MCF 10A (cell line): ENCODE measurements at places on chromosomes 4 and X. TPM values are rescaled to one million over a fixed set of nuclear protein-coding genes. Genes with fewer than 3 reads are reported as not detected.
A peak's percentile ranks its signal among the peaks of the same experiment; 100 is the strongest.

DNA sequence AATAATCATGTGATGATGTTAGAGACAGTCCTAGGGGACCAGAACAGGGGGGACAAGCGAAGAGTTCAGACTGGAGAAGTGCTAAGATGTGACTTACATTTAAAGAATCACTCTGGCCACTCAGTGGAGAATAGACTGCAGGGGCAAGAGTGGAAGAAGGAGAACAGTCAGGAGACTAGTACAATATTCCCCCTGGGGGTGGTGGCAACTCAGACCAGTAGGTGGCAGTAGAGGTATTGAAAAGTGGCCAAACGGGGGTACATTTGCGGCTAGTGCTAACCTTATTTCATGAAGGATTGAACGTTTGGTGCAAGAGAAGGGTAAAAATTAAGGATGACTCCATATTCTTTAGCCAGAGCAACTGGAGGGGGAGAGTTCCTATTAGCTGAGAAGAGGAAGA lies 2.7 kb upstream of the BMX start:
- no peak overlapping the region for H3K4me3 ChIP-seq
- H3K4me1 ChIP-seq = peaks cover 8% of the 10 kb centered on the region
- H3K36me3 ChIP-seq = no peaks in the 10 kb centered on the region

DNA sequence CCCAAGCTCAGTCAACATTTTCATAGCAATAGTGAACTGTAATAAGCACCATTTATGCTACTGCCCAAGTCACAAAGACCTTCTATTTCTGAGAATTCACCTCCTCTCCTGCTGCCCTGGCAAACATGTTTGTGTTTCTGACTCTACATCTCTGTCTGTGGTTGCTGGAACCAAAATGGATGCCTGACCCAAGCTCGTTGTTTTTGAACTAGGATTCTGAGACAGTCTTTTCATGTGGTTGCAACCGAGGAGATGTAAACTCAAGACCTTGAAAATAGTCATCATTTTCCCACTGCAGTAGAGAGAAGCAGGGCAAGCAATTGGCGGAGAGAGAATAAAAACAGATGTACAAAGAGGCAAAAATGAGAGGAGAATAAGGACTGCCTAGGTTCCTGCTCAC lies 160.2 kb downstream of the RAB28 start:
- no peaks in the 10 kb centered on the region for H3K36me3 ChIP-seq
- no peak for DNase-seq
- peaks cover 6% of the 10 kb centered on the region for H3K4me1 ChIP-seq
- no peak overlapping the region for H3K4me3 ChIP-seq
- no peaks in the 10 kb centered on the region for H3K27me3 ChIP-seq

GRCh38 chr4:107452717-107453630 lies 267.1 kb downstream of the PAPSS1 start:
- H3K27ac ChIP-seq = no peak overlapping the region
- no peaks in the 10 kb centered on the region for H3K36me3 ChIP-seq
- H3K4me1 ChIP-seq = no peaks in the 10 kb centered on the region
- H3K27me3 ChIP-seq = no peaks in the 10 kb centered on the region
- DNase-seq = no peak

GRCh38 chr4:102620697-102621497 lies 119.7 kb downstream of the NFKB1 start:
- H3K36me3 ChIP-seq = peaks cover 23% of the 10 kb centered on the region
- H3K4me1 ChIP-seq = peaks cover 8% of the 10 kb centered on the region
- peak; percentile 77 for DNase-seq
- H3K4me3 ChIP-seq = peak overlapping the region; percentile 44
- H3K27me3 ChIP-seq = no peaks in the 10 kb centered on the region
- no peak overlapping the region for H3K27ac ChIP-seq

- H3K27me3 ChIP-seq = no peaks in the 10 kb centered on the region
- no peak for DNase-seq
- peaks cover 6% of the 10 kb centered on the region for H3K4me1 ChIP-seq
These were observed 6.0 kb upstream of the SOX3 start for GRCh38 chrX:140510895-140511295.

The MAGEE2 gene
- not detected in 2 replicates for total RNA-seq

The NDNF gene
- total RNA-seq = 0.42 TPM in 1 of 2 replicates, not detected in the other

The TRIM2 gene
- 33.0 and 37.2 TPM in 2 replicates for total RNA-seq

DNA sequence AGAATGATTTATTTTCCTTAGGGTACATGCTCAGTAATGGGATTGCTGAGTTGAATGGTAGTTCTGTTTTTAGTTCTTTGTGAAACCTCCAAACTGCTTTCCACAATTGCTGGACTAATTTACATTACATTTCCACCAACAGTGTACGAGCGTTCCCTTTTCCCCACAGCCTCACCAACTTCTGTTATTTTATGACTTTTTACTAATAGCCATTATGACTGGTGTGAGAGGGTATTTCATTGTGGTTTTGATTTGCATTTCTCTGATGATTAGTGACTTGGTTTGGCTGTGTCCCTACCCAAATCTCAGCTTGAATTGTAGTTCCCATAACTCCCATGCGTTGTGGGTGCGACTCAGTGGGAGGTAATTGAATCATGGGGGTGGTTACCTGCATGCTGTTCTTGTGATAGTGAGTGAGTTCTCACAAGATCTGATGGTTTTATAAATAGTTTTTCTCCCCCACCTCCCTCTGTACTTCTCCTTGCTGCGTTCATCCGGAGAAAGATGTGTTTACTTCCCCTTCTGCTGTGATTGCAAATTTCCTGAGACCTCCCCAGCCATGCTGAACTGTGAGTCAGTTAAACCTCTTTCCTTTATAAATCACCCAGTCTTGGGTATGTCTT lies 95.1 kb downstream of the GBA3 start:
- H3K36me3 ChIP-seq = no peaks in the 10 kb centered on the region
- no peak for DNase-seq
- H3K4me3 ChIP-seq = no peak overlapping the region
- no peak overlapping the region for H3K27ac ChIP-seq
- no peaks in the 10 kb centered on the region for H3K27me3 ChIP-seq

DNA sequence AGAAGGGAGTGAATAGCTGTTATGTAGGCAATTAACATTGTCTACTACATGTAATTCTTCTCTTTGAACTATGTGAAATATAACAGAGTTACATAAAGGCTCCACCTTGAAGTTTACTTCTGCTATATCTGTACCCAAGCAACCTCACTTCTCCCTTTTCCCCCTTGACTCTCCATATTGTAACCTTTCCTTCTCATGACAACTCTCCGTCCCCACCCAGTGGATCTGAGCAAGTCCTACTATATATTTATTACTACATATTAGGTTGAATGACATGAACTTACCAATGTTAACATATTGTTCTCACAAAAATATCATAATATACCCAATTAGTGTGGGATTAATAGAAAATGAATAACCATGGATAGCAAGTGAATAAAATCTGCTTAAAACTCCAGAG lies 93.2 kb upstream of the ATP8A1 start:
- DNase-seq = peak; percentile 38
- no peaks in the 10 kb centered on the region for H3K27me3 ChIP-seq
- H3K27ac ChIP-seq = no peak overlapping the region
- H3K4me1 ChIP-seq = no peaks in the 10 kb centered on the region

- no peak overlapping the region for H3K27ac ChIP-seq
- no peak for DNase-seq
- H3K4me1 ChIP-seq = no peaks in the 10 kb centered on the region
- H3K27me3 ChIP-seq = peaks cover 27% of the 10 kb centered on the region
- no peak overlapping the region for H3K4me3 ChIP-seq
- H3K36me3 ChIP-seq = peaks cover 22% of the 10 kb centered on the region
These were observed 59.5 kb downstream of the MTM1 start for GRCh38 chrX:150627957-150628356.

DNA sequence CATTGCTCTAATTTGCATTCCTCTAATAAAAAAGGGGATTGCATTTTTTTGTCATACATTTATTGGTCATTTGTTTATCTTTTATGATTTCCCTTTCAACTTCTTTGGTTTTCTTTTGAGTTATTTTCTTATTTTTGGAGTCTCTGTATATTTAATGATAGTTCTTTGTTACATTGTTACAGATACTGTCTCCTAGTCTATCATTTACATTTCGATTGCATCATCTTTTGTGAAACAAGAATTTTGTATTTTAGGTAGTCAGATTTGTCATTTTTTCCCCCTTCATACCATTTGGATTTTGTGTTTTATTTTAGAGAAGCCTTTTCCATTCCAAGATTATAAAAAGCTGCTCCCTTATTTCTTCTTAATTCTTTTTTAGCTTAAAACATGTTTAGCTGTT lies 37.1 kb downstream of the SNX25 start:
- DNase-seq = no peak
- H3K27me3 ChIP-seq = no peaks in the 10 kb centered on the region
- peaks cover 15% of the 10 kb centered on the region for H3K4me1 ChIP-seq
- no peak overlapping the region for H3K27ac ChIP-seq

GRCh38 chr4:16844816-16845586 lies 53.4 kb downstream of the LDB2 start:
- H3K4me3 ChIP-seq = no peak overlapping the region
- H3K36me3 ChIP-seq = no peaks in the 10 kb centered on the region
- peaks cover 7% of the 10 kb centered on the region for H3K4me1 ChIP-seq
- DNase-seq = no peak

GRCh38 chr4:186765138-186765537 lies 41.5 kb upstream of the FAT1 start:
- peak; percentile 95 for DNase-seq
- H3K4me3 ChIP-seq = peak overlapping the region; percentile 60
- H3K27me3 ChIP-seq = no peaks in the 10 kb centered on the region
- peak overlapping the region; percentile 88 for H3K27ac ChIP-seq
- peaks cover 27% of the 10 kb centered on the region for H3K4me1 ChIP-seq
- H3K36me3 ChIP-seq = no peaks in the 10 kb centered on the region

The MANBA gene
- total RNA-seq = 11.2 and 13.2 TPM in 2 replicates

The JCHAIN gene
- not detected in 2 replicates for total RNA-seq

The ITGB1BP2 gene
- total RNA-seq = 1.4 and 2.6 TPM in 2 replicates

- peak overlapping the region; percentile 16 for H3K27ac ChIP-seq
- DNase-seq = peak; percentile 40
- peaks cover 9% of the 10 kb centered on the region for H3K4me1 ChIP-seq
- peaks cover 6% of the 10 kb centered on the region for H3K36me3 ChIP-seq
- no peaks in the 10 kb centered on the region for H3K27me3 ChIP-seq
- H3K4me3 ChIP-seq = no peak overlapping the region
These were observed 193.0 kb upstream of the IGFBP7 start for GRCh38 chr4:57303012-57303751.

The MMGT1 gene
- 24.1 and 27.7 TPM in 2 replicates for total RNA-seq

GRCh38 chr4:186445040-186445439 lies 110.3 kb downstream of the MTNR1A start:
- no peak overlapping the region for H3K4me3 ChIP-seq
- no peak overlapping the region for H3K27ac ChIP-seq
- no peaks in the 10 kb centered on the region for H3K27me3 ChIP-seq
- DNase-seq = no peak
- peaks cover 9% of the 10 kb centered on the region for H3K4me1 ChIP-seq

The GPRIN3 gene
- not detected in 2 replicates for total RNA-seq

The MAGEB10 gene
- total RNA-seq = not detected in 2 replicates

The DLG3 gene
- total RNA-seq = 12.8 and 20.1 TPM in 2 replicates

- no peak overlapping the region for H3K27ac ChIP-seq
- H3K36me3 ChIP-seq = peaks cover 7% of the 10 kb centered on the region
- no peak overlapping the region for H3K4me3 ChIP-seq
- DNase-seq = no peak
- H3K4me1 ChIP-seq = peaks cover 16% of the 10 kb centered on the region
These were observed 5.7 kb downstream of the CYP2U1 start for GRCh38 chr4:107937040-107937439.

The DSPP gene
- not detected in 2 replicates for total RNA-seq

The EFHC2 gene
- total RNA-seq = not detected in 2 replicates

DNA sequence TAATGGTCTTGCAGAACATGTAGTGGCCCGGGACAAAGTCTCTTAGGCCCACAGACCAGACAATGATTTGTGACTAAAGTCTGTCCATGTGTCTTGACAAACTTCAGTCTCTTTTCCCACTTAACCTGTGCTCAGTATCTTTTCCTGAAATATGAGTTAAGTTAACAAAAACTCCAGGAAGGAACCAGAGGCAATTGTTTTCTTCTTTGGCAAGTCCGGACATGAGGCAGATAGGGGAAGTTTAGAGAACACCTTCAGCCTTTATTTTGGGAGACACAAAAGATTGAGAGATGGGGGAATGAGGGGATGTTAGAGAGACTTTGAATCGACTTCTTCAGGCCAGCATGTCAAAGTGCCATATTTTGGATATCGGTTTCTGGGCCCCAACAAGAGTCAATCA lies 80.2 kb upstream of the FRMPD4 start:
- H3K27ac ChIP-seq = peak overlapping the region; percentile 11
- DNase-seq = peak; percentile 9
- H3K36me3 ChIP-seq = no peaks in the 10 kb centered on the region
- H3K4me1 ChIP-seq = no peaks in the 10 kb centered on the region
- H3K4me3 ChIP-seq = no peak overlapping the region
- H3K27me3 ChIP-seq = no peaks in the 10 kb centered on the region
